ENCODE measurements at places on chromosomes 11 and 22.
A peak's percentile ranks its signal among the peaks of the same experiment; 100 is the strongest.

DNA sequence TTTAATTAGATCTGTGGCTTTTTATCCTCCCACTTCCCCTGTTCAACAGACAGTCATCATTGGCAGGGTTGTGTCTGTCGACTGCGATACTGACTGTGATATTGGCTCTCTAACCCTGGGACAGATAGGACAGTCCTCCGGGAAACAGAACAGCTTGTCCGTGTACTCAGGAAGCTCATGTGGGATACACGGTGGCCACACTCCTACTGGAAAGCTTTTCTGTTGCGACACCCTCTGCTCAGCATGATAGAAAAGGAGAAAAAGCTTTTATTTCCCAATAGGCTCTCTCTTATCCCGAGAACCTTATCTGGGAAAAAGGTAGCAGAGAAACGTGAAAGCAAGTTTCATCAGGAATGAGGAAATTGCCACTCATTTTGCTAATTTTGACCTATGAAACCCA lies 60.4 kb upstream of the HSPA8 start:
- DNase-seq: no peak

GRCh38 chr11:86103808-86104207 lies 34.9 kb upstream of the PICALM start:
- no peak for DNase-seq

GRCh38 chr11:7671347-7672215 lies 1.7 kb downstream of the CYB5R2 start:
- DNase-seq: no peak

DNA sequence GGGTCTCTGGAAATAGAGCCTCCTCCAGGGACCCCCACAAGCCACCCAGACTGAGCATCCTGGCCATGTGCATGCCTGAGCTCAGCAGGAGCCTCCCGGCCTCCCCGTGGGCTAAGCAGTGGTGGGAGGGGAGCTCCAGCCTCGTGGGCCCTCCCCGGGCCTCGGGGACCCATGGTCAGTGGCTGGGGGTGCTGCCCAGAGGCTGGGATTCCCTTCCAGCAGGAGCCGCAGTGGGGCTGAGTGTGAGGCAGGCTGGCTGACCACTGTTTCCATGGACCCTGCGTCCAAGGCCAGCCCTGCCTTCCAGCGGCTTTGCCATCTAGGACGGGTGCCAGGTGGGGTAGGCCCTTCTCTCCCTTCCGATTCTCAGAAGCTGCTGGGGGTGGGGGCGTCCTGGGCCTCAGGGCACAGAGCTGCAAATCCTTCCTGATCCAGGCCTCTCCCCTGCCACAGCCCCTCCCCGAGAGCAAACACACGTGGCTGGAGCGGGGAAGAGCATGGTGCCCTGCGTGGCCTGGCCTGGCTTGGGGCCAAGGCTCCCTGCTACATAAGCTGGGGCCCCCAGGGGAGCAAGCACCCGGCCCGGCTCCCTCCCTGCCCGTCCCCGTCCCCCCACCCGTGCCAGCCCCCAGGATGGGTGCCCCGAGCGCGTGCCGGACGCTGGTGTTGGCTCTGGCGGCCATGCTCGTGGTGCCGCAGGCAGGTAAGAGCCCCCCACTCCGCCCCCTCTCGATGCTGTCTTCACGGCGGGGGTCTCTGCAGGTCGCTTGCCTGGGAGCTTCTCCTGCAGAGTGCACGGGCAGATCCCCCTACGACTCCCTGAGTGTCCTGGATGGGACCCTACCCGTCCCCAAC lies at the start of gene MUC5B:
Gene MUC5B (plus strand): TSS at position 576 of the 855 bp plus-strand sequence. CDS start 58 bp downstream, at position 634.
- no peak for DNase-seq

GRCh38 chr11:90213322-90213721 lies 9.5 kb downstream of the CHORDC1 start:
- no peak for DNase-seq

- peak; percentile 33 for DNase-seq
Measured at GRCh38 chr11:69041516-69041915, 7.2 kb upstream of the TPCN2 start.

GRCh38 chr11:18315893-18316292 lies 6.0 kb downstream of the HPS5 start:
- no peak for DNase-seq

DNA sequence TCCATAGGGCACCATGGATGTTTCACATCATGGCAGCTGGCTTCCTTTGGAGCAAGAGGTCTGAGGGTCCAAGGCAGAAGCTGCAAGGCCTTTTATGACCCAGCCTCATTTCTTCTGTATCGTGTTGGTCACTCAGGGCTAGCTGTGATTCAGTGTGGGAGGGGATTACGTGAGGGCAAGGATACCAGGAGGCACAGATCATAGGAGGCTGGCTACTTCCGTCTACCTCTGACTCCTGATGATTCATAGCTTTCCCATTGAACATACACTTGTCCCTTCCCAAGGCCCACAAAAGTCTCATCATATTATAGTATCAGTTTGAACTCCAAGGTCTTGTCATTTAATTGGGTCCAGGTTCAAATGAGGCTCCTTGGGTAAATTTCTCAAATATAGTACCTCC lies 135.3 kb upstream of the ZBED5 start:
- DNase-seq: peak; percentile 24

GRCh38 chr22:24525416-24526037 lies 29.4 kb downstream of the GUCD1 start:
- peak; percentile 57 for DNase-seq

DNA sequence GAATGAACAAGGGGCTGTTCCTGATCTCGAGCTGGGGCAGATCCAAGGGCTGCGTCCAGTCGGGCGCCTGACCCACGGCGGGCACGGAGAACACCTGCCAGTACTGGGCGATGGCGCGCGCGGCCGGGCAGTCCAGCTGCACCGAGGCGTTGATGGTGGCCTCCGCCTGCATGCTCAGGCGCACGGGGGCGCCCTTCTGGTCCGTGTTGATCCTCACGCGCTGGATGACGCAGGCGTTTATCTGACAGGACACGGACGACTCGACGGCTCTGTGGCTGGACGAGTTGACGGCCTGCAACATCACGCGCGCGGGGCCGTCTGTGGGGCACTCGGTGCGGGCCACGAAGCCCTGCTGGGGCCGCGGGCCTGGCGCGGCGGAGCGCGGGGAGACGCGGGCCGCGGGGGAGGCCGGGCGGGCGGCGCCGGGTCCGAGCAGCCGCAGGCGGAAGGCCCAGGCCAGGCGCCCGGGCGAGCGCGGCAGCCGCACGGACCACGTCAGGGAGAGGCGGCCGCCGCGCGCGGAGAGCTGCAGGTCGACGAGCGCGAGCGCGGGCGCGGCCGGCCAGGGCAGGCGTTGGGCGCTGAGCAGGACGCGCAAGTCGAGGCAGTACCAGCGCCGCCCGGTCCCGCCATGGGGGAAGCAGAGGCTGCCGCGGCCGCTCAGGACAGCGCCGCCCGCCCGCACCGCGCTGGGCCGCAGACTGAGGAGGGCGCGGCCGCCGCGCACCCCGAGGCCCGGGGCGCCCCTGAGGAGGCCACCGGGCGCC lies 511 bp downstream of the PKDREJ start:
- no peak for DNase-seq

- DNase-seq: peak; percentile 58
Measured at GRCh38 chr11:63888170-63889086, 28.5 kb downstream of the RCOR2 start.

Data from RCC 7860 (cell line).